ENCODE measurements at places on chromosomes 2 and 18.
A peak's percentile ranks its signal among the peaks of the same experiment; 100 is the strongest.

DNA sequence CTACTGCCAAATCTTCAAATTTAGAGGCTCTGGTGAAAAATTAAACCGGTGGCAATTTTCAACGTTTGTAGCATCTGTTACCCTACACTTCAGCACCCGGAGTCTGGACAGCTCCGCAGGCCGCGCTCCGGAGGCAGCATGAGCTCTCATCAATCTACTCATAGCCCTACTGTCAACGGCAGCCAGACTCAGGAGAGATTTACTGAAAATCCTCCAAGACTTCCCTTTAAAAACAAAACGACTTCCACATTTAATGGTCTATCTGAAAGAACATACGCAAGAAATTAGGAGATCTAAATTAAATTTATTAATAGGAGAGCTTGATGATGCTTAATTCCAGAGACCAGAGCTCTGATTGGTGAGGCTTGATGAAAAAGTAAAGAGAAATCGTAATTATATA, 970 bp upstream of the ADCYAP1 start:
- DNase-seq, result peak; percentile 56

DNA sequence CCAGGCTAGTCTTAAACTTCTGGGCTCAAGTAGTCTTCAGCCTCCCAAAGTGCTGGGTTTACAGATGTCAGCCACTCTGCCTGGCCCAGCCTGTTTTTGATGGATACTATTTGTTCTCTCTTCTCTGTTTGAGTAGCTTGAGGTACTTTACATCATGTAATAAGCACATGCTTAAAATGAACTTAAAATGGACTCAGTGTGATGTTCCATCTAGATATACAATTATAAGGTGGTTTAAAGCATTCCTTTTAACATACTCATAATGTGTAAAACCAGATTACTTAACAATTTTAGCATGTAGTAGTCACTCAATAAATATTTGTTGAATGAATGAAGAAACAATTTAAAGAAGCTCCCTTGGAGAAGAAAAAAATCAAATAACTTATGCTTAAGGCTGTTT, 9.6 kb downstream of the PTPRM start:
- DNase-seq, result peak; percentile 58

- DNase-seq, result no peak
Observed at GRCh38 chr18:12295389-12296086, 12.5 kb upstream of the TUBB6 start.

GRCh38 chr2:216478151-216478550, 20.5 kb upstream of the RPL37A start:
- DNase-seq, result peak; percentile 92

DNA sequence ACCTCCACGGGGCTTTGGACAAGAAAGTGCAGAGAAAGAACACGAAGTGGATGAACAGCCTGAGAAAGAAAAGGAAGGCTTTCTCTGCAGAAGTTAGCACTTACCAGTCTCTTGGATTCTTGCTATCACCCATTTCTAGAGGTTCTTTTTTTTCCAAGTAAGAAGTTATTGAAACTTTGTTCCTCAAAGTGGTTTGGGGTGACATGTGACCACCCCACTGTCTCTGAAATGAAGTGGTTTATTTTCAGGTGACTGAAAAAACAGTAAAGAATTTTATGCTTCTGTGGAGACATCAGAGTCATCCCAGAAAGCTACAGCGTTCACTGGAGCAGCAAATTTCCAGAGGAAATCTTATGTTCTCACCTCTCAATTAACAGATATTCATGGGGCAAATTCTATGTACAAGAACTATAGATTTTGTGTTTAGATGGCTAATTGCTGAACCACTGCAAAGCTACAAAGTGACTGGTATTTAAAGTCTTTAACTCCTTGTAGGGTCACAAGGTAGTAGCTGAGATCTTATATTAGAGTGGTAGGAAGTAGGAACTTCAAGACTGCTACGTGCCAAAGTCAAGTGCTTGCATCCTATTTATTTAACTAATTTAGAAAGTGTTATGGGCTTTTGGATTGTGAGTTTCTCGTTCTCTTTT, 267.5 kb downstream of the TGIF1 start:
- no peak for DNase-seq

- DNase-seq, result no peak
Observed at GRCh38 chr2:219250049-219250781, 2.8 kb upstream of the TUBA4B start.

DNA sequence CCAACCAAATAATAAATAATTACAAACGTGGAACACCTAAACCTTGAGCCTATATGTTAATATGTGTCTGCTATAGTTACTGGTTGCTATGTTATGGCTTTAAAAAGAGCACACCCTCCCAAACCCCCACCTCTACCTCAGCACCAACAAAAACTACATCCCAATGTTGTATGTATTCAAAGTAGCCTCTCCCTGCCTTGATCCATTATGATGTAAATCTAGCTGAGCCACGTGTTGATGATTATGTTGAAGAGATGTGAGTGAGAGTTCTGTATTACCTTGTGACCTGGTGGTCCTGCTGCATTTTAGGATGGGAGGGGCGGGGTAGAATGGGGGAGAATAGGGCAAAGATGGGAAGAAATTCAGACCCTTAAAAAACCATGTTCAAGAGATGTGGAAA, 4.8 kb downstream of the MFSD6 start:
- DNase-seq, result no peak

DNA sequence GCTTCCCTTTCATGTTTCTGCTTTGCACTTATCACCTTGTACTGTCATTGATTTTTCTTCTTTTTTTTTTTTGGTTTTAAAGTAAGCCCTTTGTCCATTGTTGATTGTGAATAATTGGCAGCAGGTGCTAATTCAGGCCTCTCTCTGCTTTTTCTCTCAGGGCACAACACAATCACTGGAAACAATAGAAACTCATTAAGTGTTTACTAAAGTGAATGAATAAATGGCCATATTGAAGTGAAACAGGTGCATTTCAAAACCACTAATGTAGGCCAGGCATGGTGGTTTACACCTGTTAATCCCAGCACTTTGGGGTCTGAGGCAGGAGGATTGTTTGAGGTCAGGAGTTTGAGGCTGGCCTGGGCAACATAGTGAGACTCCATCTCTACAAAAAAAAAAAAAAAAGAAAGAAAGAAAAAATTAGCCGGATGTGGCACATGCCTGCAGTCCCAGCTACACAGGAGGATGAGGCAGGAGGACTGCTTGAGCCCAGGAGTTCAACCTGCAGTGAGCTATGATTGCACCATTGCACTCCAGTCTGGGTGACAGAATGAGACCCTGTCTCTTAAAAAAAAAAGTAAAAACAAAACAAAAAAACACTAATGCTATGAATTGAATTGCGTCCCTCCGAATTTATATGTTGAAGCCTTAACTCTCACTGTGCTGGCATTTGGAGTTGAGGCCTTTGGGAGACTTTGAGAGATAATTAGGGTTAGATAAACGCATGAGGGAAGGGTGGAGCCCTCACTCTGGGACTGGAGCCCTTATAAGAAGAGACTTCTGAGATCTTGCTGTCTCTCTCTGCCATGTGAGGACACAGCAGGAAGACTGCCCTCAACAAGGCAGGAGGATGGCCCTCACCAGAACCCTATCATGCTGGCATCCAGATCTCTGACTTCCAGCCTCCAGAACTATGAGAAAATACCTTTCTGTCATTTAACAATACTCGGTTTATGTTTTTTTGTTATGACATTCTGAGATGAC, 19.9 kb downstream of the SLC38A11 start:
- DNase-seq, result no peak

- DNase-seq, result no peak
Observed at GRCh38 chr2:189548666-189549448, 31.7 kb downstream of the SLC40A1 start.

GRCh38 chr2:38723173-38723572, 28.0 kb downstream of the SRSF7 start:
- no peak for DNase-seq

DNA sequence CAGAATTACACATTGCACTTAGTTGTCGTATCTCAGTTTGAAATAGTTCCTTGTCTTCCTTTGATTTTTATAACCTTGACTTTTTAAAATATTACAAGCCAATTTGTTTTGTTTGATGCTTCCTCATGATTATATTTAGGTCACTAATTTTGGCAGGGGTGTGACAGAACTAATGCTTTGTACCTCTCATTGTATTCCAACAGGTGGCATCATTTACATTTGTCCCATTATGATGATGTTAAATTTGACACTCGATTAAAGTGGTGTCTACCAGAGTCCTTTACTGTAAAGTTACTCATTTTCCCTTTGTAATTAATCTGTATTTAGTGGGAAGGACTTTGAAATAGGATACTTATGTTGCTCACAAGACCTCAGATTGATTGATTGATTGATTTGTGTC, 21.5 kb upstream of the MFSD2B start:
- peak; percentile 26 for DNase-seq

DNA sequence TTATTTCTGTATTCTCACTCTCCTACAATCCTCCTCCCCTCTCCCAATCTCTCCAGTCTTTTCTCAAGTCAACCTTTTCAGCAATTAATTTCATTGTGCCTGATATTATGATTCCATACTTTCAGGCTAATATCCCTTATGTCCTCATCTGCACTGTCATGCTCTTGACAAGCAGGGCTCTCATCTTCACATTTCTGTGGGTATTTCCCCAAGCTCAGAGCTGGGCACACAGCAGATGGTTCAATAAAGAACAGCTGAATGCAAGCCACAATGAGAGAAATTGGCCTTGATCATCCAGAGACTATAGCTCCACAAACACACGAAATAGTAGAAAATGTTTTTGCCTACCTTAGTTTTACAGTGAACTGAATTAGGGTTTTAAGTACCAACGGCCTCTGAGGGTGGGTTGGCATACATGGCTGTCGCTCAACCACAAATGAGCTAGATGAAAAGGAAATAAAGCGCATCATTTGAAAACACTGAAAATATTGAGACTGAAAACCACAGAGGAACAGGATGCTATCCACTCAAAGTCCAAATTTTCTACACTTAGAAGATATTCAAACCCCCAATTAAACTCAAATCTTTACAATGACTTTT, 47.5 kb upstream of the STAT1 start:
- no peak for DNase-seq

GRCh38 chr18:274313-274712, 6.5 kb upstream of the THOC1 start:
- DNase-seq, result no peak

DNA sequence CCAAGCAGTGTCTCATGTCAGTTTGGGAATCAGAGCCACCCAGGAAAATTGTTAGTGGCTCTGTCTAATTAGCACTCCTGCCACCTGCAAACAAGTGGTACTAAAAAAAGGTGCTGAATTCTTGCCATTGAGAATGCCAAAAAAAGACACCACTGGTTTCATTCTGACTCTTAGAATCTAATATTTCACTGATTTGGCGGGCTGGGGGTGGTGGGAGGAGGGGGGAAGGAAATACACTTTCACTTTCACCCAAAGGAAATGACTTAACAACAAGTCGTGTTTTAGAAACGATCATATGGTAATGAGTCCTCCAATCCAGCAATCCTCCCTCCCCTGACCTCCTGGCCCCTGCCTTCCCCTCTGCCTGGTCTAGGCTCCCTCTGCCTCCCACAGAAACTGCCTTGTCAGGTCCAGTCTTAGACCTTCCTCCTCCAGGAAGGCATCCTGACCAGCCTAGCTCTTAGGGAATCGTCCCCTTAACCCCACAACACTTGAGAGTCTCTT, 4.4 kb upstream of the KLHL29 start:
- peak; percentile 56 for DNase-seq

GRCh38 chr2:44167311-44167907, 1.3 kb upstream of the PPM1B start:
- DNase-seq, result no peak

DNA sequence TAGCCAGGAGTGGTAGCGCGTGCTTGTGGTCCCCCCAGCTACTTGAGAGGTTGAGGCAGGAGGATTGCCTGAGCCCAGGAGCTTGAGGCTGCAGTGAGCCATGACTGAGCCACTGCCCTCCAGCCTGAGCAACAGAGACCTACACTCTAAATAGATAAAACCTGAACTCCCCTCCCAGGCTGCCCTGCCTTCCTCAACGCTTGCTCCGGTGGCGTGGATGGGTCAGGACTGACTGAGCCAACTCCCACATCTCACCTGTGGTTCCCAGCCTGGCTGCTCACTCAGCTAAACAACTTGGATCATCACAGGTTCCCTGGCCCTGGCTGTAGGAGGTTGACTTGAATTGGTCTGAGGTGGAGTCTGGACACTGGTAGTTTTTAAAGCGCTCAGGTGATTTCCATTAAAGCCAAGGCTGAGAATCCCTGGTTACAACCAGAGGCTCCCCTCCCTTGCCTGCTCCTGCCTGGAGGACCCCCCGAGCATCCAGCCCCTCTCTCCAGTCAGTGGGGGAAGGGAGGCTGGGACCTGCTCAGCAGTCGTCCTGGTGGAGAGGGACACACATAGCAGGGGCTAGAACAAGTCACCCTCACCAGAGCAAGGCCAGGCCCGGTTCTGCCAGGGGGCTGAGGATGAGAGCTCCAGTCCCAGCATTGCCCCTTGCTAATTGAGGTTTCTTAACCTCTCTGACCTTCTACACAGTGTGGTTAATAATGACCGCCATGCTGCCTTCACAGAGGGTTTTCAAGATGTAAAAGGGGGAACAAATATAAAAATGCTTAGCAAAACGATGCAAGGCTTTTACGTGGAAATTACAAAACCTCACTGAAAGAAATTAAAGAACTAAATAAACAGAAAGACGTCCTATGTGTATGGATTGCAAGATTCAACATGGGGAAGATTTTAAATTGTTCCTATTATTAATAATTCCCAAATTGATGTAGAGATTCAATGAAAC, 46.9 kb upstream of the TAF1B start:
- no peak for DNase-seq

Measured in A172 (cell line).